NCI-H446 treated with DMSO at 0.1 percent for 48 hours (cell line): ENCODE measurements at places on chromosomes 12 and 14.

GRCh38 chr14:70794294-70794693 lies 15.0 kb downstream of the MAP3K9 start:
- DNase-seq = no peak

- DNase-seq = no peak
Observed at GRCh38 chr14:60862283-60862682, 118.6 kb downstream of the TRMT5 start.

DNA sequence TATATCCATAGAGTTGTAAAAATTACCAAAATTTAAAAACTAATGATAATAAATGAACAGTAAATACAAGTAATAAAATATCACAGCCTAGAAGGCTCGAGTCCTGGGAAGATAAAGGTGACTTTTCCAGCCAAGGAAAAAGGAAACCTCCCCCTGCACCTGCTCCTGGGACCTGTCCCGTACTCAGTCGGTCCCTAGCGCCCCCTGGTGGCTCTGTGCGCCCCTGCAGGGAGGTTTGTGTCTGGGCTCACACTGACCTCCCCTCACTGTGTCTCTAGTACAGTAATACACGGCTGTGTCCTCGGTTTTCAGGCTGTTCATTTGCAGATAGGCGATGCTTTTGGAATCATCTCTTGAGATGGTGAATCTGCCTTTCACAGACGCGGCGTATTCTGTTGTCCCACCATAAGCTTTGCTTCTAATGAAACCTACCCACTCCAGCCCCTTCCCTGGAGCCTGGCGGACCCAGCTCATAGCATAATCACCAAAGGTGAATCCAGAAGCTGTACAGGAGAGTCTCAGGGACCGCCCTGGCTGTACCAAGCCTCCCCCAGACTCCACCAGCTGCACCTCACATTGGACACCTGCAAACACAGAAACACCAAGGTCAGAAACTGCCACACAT lies 1030.4 kb downstream of the TMEM121 start:
- no peak for DNase-seq

GRCh38 chr14:86015941-86016340 lies 486.0 kb downstream of the FLRT2 start:
- no peak for DNase-seq

GRCh38 chr14:76698631-76699030 lies 62.6 kb upstream of the VASH1 start:
- DNase-seq = no peak

DNA sequence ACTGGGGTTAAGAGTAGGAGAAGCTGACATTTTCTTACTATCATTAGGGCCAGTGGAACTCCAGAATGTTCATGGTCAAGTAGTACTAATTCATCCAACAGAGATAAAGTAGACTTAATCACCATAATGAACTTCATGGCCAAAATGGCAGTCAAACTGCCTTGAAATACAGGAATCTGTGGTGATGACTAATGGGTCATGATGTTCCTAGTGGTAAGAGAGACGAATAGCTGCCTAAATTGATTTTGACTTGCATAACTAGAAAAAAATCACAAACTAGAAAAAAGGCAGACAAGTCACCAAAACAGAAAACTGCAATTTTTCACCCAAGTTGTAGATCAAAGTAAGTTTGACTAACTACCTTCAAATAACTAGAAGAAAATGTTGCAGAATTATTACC lies 138.5 kb downstream of the MGAT4C start:
- DNase-seq = no peak

GRCh38 chr14:100609331-100609870 lies 22.2 kb upstream of the BEGAIN start:
- DNase-seq = no peak

- no peak for DNase-seq
Observed at GRCh38 chr12:94650143-94651056, at the start of gene TMCC3. TMCC3 (minus strand) TSS chr12:94650557; CDS start chr12:94650430, 127 bp downstream.

- no peak for DNase-seq
Observed at GRCh38 chr12:118543651-118544050, 167.3 kb downstream of the SUDS3 start.

- DNase-seq = no peak
Observed at GRCh38 chr12:26711569-26711968, 121.4 kb downstream of the ITPR2 start.

DNA sequence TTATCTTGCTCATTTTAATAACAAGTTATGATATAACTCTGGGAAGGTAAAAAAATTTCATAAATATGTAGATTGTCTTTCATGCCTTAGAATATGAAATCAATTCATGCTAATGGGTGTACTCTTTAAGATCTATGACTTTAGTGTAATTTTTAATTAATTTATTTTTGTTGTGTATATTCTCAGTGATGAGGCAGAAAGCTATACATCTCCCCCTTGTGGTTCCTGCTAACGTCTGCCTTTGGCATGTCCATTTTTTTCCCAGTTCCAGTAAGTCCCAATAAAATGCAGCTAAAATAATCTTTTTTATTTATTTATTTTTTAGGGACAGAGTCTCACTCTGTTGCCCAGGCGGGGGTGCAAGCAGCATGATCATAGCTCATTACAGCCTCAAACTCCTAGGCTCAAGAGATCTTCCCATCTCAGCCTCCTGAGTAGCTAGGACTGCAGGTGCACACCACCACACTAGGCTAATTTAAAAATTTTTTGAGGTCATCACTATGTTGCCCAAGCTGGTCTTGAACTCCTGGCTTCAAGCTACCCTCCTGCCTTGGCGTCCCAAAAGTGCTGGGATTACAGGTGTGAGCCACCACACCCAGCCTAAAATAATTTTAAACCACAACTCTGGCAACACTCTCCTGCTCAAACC lies 3.3 kb upstream of the CHURC1 start:
- DNase-seq = no peak

DNA sequence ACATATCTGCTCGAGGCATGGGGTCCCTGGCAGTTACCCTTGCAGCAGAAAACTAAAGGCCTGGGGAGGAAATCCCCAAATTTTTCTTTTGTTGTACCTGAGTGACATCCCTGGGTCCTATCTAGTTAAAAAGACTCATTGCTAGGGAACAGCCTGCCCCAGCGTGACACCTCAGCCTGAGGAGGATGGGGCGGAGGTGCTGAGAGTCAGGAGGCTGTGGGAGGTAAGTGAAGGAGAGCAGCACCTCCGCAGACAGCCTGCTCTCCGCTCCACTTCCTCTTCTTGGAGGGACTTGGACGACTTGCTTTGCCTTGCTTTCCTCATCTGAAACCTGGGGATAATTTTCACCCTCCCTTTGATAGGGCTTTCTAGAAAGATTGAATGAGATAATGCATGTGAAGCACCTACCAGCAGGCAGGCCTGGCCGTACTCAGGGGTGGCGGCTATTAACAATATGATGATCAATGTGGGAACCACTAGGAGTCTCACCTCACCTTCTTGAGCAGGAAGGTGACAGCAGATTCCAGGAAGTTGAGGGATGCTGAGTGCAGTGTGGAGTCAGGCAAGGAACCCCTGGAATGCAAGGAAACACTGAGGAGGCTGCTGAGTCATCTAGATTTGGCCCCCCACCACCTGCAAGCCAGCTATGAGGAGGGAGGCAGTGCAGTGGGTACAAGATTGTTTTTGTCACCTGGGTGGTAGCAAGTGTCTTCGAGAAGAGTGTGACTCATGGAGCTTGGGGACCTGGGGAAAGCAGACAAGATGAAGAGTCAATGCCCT lies 23.2 kb downstream of the UBE3B start:
- no peak for DNase-seq

- DNase-seq = peak; percentile 67
Observed at GRCh38 chr12:98490501-98491453, 24.6 kb upstream of the TMPO start.

- DNase-seq = no peak
Observed at GRCh38 chr14:95044463-95045105, 112.7 kb downstream of the DICER1 start.

GRCh38 chr12:115857923-115858322 lies 419.6 kb downstream of the MED13L start:
- no peak for DNase-seq

- no peak for DNase-seq
Observed at GRCh38 chr12:65858831-65859230, 34.5 kb downstream of the HMGA2 start.

DNA sequence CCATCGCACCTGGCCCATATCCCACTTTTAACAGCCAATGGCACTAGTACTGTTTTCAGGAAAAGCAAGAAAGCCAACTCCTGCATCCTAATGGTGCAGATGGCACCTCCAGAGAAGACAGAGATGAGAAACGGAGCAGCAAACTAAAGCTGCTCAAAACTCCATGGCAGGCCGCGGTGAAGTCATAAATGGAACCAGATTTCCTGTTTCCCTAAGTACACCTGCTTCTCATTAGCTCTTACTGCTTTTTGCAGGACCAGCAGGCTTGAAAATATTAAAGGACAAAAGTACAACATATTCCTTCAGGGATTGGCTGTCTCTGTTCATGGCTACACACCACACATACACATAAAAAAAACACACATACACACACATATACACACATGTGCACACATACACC lies 36.7 kb upstream of the LGALS3 start:
- DNase-seq = no peak

GRCh38 chr14:72142328-72142727 lies 210.1 kb downstream of the RGS6 start:
- DNase-seq = no peak

DNA sequence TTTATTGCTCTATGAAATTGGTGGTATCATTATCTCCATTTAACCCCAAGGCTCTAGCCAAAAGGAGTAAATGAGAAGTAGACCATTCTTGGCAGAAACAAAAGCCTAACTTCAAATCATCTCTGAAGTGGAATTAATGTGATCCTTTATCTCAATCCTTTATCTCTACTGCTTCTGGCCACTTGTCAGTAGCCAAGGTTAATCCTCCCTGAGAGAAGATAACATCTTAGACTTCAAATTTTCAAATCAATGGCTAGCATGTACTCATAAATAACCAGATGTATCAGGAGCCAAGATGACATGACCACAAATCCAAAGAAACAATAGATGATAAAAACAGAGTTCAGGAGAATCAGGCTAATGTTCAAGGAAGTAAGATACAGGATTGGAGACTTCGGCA lies 123.1 kb upstream of the RASSF8 start:
- DNase-seq = no peak

- no peak for DNase-seq
Observed at GRCh38 chr12:62726471-62726980, 208.4 kb downstream of the PPM1H start.

- DNase-seq = no peak
Observed at GRCh38 chr12:122421187-122421820, 1.2 kb downstream of the CLIP1 start.

- DNase-seq = no peak
Observed at GRCh38 chr12:71075743-71076142, 82.1 kb downstream of the TSPAN8 start.

GRCh38 chr14:39395555-39396254 lies 36.5 kb downstream of the FBXO33 start:
- no peak for DNase-seq

DNA sequence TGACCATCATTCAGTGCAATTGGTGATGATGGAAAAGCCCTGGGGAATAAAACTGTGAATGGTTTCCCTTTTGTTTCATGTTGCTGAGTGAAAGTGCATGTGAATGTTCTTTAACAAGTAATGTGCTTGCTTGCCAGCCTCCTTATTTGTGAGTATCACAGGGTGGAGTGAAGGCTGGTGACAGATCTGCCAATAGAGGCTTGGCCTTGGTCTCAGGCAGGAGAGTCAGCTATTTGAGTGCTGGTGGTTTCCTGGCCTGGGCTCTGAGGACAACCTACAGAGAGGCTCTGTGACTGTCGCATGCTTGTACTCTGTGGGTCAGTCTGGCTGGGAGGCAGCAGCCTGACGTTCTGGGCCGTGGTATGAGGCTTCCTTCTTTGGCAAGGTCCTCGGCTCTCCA lies 20.7 kb downstream of the KRT85 start:
- no peak for DNase-seq

DNA sequence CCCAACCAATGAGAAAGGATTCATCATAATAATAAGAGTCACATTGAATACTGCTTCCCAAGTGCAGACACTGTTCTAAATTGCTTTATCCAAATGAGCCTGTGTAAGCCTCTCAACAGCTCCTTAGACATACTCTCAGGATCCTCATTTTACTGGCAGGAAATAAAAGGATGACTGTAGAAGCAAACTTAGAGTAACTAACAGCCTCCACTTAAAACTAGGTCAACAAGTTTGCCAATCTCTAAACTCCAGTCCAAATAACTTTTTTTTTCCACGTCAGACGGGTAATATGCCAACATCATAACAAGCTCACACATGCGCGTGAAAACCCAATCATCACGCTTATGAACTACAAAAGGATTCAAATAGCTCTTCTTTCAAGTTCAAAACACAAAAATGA lies 15.3 kb upstream of the DPF3 start:
- DNase-seq = no peak

DNA sequence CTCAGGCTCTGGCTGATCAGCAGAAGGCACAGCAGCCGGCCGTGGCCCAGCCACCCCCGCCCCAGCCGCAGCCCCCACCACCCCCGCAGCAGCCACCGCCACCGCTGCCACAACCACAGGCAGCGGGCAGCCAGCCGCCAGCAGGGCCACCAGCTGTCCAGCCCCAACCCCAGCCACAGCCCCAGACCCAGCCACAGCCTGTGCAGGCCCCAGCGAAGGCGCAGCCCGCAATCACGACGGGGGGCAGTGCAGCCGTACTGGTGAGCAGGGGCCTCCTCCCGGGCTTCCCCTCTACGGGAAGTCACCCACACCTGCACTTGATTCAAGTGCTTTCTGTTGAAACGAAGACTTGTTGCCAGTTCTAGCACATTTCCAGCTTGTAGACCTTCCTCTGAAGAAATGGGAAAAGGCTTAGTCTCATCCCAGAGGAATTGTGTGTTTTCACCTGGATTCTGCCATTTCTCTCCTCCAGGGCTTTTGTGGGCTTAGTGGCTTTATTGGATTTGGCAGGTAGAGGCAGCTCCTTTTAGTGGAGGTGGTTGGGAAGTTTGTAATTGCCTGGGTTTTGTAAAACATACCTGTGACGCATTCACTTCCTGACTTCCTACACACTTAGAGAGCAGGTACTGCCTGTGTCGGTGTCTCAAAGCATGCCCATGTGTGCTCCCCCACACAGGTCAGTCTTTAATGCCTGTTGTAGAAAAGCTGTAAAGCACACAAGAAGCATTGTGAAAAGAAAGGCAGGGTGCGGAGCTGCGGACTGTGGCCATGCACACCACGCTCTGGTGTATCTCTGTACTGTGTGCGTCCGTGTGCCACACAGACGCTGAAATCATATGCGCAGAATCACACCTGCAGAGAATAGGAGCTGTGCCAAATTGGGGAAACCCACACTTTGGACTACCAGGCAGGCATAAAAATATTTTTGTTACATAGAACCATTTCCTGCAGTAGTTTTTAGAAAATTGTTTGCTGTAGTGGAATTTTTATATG lies 90.5 kb downstream of the DDX51 start:
- DNase-seq = no peak

DNA sequence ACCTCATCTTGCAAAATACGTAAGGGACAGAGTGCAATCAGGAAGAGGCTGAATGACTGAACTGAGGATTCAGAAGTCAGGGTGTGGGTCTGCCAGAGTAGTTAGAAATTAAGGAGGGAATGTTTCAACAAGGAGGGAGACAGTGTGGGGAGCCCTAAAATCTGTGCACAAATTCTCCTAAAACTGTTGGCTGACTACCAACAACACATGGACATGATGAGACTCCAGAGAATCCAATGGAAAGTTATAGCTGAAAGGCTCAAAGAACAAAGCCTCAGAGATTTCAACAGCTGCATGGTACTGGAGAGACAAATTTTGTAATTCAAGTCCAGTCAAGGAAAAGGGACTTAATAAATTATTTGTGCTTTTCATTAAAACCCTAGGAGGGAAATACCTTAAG lies 36.1 kb upstream of the NEDD1 start:
- DNase-seq = no peak

GRCh38 chr12:42593874-42594273 lies 4.3 kb upstream of the PRICKLE1 start:
- no peak for DNase-seq
